ENCODE measurements at places on chromosomes 3 and 15. TPM values are rescaled to one million over a fixed set of nuclear protein-coding genes. Genes with fewer than 3 reads are reported as not detected.

DNA sequence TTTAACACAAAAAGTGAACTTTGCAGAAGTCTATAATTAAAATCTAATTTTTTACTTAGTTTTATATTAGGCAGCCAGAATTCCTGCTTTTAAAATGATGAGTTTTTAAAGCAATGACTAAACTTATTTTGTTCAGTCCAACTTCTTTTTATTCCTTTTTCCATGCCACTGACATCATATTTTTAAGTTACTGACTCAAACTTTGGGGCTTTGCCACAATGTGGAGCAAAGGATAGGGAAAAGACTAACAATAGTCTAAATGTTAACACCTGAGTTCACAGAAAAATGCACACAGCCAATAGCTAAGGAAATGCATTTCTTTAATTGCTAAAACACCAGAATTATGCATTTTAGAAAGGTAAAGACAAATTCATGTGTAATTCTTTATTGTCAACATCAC lies 647.6 kb upstream of the DPPA4 start:
- no peak for DNase-seq

- no peak for DNase-seq
Observed at GRCh38 chr15:71800190-71800589, 10.2 kb upstream of the NR2E3 start.

DNA sequence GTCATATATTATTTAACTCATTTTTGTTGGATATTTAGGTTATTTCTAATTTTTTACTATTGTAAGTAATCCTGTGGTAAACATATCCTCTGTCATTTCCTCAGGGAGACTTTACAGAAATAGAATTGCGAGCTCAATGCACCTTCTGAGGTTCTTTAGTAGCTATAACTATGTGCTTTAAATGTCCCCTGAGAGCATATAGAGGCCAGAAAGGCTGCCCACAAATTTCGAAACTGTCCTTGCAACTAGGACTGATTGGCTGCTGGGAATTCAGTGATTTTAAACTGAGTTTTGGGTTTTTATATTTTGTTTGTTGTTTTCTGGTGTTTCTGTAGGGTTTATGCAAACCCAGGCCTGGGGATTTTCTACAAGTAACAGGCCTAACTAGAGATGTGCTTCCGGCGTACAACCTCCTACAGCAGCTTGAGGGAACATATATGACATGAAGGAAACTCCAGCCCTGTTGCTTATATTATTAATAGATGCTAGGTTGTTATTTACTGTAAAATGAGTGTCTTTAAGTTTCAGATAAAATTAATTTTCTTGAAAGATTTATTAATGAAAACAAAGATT lies 29.1 kb upstream of the P4HTM start:
- DNase-seq: no peak

DNA sequence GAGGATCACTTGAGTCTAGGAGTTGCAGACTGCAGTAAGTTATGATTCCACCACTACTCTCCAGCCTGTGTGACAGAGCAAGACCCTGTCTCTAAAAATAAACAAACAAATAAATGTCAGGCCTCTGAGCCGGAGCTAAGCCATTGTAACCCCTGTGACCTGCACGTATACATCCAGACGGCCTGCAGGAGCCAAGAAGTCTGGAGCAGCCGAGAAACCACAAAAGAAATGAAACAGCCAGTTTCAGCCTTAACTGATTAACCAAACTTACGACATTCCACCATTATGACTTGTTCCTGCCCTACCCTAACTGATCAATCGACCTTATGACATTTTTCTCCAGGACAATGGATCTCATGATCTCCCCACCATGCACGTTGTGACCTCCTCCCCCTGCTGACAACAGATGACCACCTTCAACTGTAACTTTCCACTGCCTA lies 32.5 kb upstream of the ZKSCAN7 start:
- no peak for DNase-seq

The NANOGP8 gene
- total RNA-seq: not detected

GRCh38 chr3:11556851-11557644 lies 86.7 kb downstream of the VGLL4 start:
- no peak for DNase-seq

GRCh38 chr3:48209445-48209844 lies 13.8 kb upstream of the CAMP start:
- DNase-seq: no peak

DNA sequence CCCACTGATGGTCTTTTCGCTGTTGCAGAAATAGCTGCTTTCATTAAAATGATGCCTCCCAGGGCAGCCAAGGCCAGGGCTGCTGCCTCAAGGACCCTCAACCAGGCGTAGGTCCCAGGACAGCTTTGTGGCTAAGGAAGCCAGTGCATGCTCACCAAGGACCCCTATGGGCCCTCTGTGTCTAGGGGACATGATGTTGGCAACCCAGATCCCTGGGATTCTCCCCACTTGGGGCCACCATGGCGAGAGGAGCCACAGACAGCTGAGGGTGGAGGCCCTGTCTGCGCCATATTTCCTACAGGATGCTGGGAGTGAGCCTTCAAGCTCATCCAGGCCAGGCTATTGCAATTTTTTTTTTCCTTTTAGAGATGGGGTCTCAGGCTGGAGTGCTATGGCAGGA lies 137.2 kb downstream of the CHSY1 start:
- no peak for DNase-seq

GRCh38 chr15:94154255-94154654 lies 77.1 kb upstream of the MCTP2 start:
- no peak for DNase-seq

The MASP1 gene
- not detected for total RNA-seq

DNA sequence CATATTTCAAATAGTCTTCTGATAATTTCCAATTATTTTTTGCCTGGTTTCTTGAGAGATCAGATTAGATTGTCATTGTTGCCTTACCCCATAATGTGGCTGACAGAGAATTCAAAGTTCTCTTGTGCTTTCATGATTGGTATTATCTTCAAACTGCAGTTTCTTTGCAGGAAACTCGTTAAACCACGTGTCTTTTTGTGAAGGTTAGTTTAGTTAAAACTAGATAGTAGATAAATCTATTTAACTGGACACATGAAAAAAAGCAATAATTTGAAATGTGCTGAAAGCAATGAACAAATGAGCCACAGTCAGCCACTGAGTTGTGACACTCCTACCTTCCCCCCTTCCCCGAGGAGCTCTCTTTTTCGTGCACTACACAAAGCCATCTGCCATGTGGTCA lies 327.5 kb upstream of the UMPS start:
- no peak for DNase-seq

The UACA gene
- 2.2 TPM for total RNA-seq

The STT3B gene
- total RNA-seq: 137 TPM

The IGF2BP2 gene
- 0.21 TPM for total RNA-seq

- DNase-seq: no peak
Observed at GRCh38 chr3:69602112-69602511, 137.2 kb upstream of the MITF start.

DNA sequence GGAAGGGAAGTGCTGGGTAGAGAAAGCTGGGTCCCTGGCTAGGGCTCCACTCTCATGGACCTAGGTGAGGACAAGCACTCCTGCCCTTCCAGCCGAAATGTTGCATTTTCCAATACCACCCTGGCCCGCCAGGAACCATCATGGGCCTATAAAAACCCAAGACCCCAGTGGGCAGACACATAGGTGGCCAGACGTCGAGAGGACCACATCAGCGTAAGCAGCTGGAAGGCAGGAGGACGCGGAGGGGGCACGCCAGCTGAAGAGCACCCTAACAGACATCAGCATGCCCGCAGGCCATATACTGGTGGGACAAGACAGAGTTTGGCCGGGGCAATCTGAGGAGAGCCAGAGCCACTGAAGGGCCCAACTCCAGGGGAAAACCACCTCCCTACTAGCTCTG lies 98.3 kb downstream of the GBE1 start:
- no peak for DNase-seq

The LRTM1 gene
- not detected for total RNA-seq

The UQCC5 gene
- total RNA-seq: 9.0 TPM

DNA sequence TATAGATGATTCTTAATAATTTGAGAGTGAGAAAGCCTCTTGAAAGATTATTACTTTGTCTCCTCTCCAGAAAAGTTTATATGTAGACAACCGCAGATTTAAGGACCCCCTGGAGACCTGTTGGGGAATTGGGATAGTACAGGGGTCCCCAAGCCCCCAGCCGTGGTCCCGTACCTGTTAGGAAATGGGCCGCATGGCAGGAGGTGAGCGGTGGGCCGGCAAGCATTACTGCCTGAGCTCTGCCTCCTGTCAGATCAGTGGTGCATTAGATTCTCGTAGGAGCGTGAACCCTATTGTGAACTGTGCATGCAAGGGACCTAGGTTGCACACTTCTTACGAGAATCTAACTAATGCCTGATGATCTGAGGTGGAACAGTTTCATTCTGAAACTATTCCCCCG lies 78.3 kb downstream of the PFN2 start:
- DNase-seq: no peak

The PLA1A gene
- total RNA-seq: not detected

DNA sequence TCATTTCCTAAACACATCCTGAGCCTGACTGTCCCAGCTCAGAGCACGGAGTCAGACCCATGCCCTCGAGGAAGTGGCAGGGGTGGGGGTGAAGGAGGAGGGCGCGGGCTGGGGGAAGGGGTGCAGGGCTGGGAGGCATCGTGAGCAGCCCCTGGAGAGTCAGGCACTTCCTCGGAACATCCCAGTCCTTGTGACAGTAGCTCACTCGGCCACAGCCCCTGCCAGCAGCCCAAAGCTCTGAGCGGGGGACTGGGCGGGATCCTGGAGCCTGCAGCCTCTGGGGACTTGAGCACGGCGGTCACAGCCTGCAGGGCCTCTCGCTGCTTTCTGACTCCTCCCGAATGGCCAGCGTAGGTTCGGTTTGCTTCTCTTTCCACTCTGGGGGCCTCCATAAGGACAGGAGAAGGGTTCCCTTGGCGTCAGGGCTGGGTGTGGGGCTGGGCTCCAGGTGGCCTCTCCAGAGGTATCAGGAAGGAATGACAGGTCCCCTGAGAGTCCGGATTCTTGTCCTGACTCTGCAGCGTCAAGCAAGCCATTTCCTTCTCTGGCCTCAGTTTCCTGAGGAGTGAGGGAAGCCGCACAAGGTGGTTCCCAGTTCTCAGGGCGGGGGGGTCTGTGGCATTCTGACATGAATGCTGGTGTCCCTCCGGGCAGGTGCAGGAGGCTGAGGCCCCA lies 20.9 kb downstream of the PSTPIP1 start:
- no peak for DNase-seq
